ENCODE measurements at places on chromosomes 3 and 15. TPM values are rescaled to one million over a fixed set of nuclear protein-coding genes. Genes with fewer than 3 reads are reported as not detected.

BLOC1S6 gene
- total RNA-seq: 105 TPM

CPNE9 gene
- total RNA-seq: not detected

GOLGA8N gene
- 5.7 TPM for total RNA-seq

HDC gene
- not detected for total RNA-seq

C3orf80 gene
- 1.8 TPM for total RNA-seq

SERPINI2 gene
- total RNA-seq: not detected

FGF12 gene
- 0.08 TPM for total RNA-seq

SEMA7A gene
- total RNA-seq: 7.9 TPM

SI gene
- total RNA-seq: not detected

RGMA gene
- total RNA-seq: 6.1 TPM

NXPE3 gene
- total RNA-seq: 19.7 TPM

RLBP1 gene
- not detected for total RNA-seq

STRIT1 gene
- total RNA-seq: not detected

SMCO1 gene
- total RNA-seq: not detected

RTP4 gene
- total RNA-seq: 2.8 TPM

OR4M2 gene
- total RNA-seq: not detected

PGBD4 gene
- 1.6 TPM for total RNA-seq

ANKDD1A gene
- total RNA-seq: 2.9 TPM
